Karpas-422 (cell line): ENCODE measurements at places on chromosomes 12 and 14. TPM values are rescaled to one million over a fixed set of nuclear protein-coding genes. Genes with fewer than 3 reads are reported as not detected.

DNA sequence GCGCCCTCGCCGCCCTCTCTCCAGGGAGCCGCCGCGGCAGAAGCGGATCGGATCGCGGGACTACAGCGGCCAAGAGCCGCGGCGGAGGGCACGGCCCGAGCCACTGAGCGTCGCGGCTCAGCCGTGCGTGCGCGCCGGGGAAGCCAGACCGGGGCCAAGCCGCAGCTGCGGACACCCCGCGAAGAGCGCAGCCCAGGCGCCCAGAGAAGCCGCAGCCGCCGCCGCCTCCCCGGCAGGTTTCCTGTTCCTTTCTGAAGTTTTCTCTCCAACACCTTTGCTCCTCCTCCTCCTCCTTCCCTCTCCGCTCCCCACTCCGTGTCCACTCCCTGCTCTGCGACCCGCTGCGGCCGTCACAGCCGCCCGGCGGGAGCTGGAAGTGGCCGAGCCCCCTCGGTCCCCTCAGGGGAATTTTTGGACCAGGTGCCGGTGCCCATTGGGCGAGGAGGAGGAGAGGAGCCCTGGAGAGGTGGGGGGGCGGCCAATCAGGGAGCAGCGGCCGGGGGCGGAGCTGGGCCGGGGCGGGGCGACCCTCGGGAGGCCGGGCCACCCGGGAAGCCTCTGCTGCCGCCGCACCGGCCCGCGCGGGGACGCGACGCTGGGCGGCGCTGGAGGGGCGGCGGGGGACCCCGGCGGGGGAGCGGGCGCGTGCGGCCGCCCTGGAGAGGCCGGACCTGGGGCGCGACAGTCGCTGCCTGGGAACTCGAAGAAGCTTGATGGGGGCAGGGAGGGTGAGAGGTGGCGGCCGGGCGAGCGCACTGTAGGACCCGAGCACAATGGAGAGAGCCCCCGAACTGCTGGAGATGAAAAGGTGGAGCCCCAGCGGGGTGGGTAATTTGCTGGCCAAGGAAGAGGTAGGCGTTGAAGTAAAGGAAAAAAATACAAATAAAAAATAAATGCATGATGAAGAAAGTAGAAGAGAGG is at the start of gene ITPR2:
Gene ITPR2 (minus strand): TSS at position 373 of the 921 bp plus-strand sequence. CDS start 413 bp downstream, outside the sequence.
- peaks cover 41% of the 10 kb centered on the region for H3K4me1 ChIP-seq
- DNase-seq: peak; percentile 98
- peak within 1 kb of the TSS; percentile 90 for H3K27ac ChIP-seq
- no peaks in the 10 kb centered on the region for H3K27me3 ChIP-seq

DNA sequence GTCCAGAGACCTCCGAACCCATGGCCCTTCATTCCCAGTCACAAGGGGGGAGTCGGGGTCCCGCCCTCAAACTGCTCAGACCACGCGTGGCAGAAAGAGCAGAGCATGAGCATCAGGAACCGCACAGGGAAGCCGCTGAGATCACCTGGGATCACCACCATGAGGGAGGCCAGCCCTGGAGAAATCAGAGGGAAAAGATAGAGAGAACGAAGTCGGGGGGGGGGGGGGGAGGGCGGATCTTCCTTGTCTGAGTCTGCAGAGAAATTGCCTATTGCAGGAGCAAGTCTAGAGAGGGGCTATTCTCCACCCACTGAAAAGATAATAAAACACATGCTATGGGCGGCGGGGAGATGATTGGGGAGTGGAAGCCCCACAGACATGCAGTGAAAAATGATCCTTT is 884 bp upstream of the TMEM132C start:
- no peak for DNase-seq
- H3K27ac ChIP-seq: no peak overlapping the region
- no peak overlapping the region for H3K4me3 ChIP-seq
- H3K27me3 ChIP-seq: no peaks in the 10 kb centered on the region
- no peaks in the 10 kb centered on the region for H3K36me3 ChIP-seq
- no peaks in the 10 kb centered on the region for H3K4me1 ChIP-seq

DNA sequence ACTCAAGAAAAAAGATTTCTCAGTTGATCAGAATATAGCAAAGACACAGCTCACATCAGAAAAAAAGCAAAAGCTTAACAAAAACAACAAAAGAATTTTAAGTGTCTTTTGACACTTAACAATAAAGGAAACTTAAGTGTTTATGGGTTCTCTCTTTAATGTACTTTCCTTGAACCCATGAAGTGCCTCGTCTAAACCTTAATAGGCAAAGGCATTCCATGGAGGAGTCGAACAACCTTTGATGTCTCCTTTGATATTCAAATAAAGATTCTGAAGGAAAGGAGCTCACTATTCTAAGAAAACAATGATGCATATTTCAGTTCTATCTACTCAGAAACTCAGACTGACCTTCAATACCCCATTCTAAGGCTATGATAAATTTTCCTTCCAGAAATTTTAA is 116.7 kb downstream of the TMTC1 start:
- H3K36me3 ChIP-seq: no peaks in the 10 kb centered on the region
- H3K4me3 ChIP-seq: no peak overlapping the region
- H3K27me3 ChIP-seq: no peaks in the 10 kb centered on the region
- H3K4me1 ChIP-seq: peaks cover 3% of the 10 kb centered on the region
- DNase-seq: no peak

DNA sequence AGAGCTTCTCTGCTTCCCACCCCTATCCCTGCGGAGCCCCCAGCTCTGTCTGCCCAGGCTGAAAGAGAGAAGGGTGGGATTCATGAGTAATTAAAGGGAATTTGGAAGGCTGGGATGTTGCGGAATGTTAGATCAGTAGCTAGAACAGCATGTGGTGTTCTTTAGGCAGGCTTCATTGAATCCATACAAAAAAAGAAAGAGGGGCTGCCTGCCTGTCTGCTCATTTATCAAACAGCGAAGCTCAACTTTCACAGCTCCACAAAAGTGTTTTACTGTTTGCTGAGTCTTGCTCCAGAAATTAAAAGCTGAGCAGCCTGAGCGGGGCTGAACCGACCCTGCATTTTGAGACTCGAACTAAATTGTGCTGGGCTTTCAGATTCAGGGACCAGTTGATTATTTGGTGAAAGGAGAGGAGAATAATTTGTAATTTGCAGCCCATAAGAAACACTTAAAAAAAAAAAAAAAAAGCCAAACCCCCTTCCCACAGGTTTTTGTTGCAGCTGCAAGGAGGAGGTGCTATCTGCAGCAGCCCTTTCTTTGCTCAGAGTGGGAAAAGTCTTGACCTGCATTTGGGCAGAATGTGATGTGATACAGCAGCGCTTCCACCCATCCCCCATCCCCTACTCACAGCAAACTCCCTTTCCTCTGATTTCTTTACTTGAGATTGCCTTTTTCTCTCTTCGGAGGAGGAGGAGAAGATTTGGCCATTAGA is 89.7 kb downstream of the RFX4 start:
- no peaks in the 10 kb centered on the region for H3K27me3 ChIP-seq
- no peak for DNase-seq
- no peak overlapping the region for H3K4me3 ChIP-seq
- no peaks in the 10 kb centered on the region for H3K36me3 ChIP-seq

Gene CAPZA3
- total RNA-seq: not detected in 2 replicates
